ENCODE measurements at places on chromosomes 7 and 10.

DNA sequence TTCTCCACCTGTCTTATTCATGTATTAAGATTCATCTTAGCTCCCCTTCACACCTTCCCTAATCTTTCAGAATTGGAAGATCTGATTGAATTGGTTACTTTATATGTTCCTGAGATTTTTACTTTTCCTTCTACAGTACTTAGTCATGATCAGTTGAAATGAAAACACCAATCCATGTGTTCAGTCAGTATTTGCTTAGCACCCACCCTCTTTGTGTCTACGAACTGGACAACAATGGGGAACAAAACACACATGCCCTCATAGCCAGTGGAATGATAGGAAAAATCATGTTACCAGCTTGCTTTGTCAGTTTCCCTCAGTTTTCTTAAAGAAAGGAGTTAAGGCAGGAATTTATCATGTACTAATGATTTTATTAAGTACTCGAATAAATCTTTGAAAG lies 2.0 kb downstream of the MASTL start:
- no peak for DNase-seq

DNA sequence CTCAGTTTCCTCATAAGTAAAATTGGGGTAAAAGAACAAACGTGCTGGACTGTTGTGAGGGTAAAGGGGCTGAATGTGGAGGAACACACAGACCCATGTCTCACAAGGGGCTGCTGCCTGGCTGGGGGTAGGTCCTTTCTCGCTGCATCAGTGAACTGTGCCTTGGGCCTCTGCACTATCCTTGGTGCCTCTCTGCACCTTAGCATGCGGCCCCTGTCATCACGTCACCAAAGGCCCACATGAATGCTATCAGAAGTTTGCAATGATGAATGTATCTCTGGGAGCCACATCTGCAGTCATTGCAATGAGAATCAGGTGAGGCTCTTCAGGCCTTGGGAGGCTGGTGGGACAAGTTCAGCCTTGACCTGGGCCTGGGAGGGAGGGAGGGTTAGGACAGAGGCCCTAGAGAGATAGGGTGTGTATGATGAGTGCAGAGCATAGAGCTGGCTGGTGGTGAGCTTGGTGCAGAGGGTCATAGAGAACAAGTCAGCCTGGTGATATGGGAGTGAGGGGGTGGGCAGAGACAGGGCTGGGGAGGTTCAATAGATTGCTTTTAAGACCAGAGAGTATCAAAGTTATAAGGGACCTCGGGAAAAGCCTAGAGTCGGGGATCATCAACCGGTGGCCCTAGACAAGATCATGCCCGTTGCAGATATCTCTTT lies 308.4 kb downstream of the RPS24 start:
- peak; percentile 24 for DNase-seq

DNA sequence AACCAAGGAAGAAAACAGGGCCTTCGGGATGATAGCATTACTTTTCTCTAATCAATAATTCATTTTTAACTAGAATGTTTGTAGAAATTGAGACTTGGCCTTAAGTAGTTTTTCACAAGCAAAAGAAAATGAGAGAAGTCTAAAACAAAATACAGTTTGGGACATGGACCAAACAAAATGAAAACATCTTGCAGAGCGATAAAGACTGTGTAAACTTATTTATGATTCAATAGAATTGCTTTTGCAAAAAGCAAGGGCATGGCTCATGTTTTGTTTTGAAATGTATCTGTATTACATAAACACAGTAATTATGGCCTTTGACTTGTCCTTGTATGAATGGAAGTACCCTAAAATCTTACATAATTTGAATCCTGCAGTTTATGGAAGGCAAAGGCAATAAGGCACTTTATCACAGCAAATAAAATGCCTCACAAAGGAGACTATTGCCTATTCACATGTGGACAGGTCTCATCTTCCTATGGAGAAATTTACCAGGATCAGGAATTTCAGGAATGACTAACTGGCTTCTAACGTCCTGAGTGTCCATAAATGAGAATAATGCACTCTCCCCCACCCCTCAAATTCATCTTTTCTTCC lies 295.2 kb downstream of the PTEN start:
- DNase-seq, result no peak

GRCh38 chr10:83425306-83425705 lies 714.0 kb upstream of the GHITM start:
- peak; percentile 48 for DNase-seq

- DNase-seq, result no peak
These were observed 109.1 kb downstream of the POU6F2 start for GRCh38 chr7:39086638-39087360.

GRCh38 chr7:29230871-29231345 lies 36.3 kb downstream of the CHN2 start:
- no peak for DNase-seq

DNA sequence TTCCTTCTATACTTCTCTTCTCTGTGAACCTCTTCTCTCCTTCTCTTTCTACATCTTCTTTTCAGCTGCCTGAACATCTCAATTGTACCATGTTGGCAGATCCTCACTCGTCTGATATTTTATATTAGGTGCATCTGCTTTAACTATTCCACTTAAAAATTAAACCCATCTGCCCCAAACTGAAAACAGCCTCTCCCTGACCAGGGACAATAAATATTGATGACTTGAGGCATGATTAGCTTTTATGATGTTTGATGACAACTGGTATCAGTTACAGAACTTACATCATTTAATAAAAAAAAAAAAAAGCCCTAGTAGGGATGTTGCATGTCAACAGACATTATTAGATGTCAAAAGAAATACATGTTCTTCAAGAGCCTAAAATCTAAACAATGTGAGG lies 79.8 kb upstream of the HABP2 start:
- no peak for DNase-seq

- DNase-seq, result no peak
These were observed 46.1 kb downstream of the PAX2 start for GRCh38 chr10:100791369-100792058.

DNA sequence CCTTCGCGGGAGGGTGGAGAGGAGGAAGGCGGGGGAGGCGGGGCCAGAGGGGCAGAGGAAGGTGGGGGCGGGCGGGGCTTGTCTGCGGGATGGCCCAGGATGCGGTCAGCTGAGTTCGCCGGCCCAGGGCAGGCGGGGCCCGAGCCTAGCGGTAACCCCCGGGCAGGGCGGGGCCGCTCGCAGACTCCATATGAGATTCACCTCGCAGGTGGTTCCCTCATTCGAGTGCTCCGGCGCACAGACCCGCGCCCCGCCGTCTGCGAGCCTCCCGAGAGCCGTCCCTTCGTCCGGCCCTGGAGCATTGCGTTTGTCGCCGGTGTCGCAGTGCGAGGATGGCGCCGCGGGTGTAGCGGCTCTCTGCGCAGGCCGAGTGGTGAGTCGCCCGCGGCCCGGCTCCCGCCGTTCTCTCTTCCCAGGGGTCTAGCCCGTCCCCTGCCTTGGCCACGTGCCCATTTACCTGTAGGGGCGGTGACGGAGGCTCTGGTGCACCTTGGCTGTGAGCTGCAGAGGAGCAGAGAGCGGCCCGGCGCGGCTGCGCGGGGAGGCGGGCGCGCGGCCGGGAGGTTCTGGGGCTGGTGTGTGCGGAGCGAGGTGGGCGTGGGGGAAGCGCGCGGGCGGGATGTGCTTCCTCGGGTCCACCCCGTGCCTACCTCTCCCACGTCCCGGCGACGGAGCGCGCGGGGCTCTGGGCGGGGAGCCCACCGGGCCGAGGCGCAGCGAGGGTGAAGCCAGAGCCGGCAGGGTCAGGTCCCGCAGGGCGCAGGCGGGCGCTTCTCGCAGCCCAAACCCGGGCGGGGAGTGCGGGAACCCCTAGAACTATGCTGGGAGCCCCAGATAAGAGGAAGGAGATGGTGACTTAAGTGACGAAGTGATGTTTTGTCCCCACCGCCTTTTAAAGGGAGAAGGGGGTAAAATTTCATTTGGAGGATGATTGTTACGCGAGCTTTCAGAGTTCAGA lies at the start of gene UPP1:
UPP1 (plus strand) TSS at position 220 of the 958 bp plus-strand sequence. CDS start 5,519 bp downstream, outside the sequence.
- DNase-seq, result peak; percentile 98

- no peak for DNase-seq
These were observed 19.1 kb downstream of the A1CF start for GRCh38 chr10:50866317-50866716.

DNA sequence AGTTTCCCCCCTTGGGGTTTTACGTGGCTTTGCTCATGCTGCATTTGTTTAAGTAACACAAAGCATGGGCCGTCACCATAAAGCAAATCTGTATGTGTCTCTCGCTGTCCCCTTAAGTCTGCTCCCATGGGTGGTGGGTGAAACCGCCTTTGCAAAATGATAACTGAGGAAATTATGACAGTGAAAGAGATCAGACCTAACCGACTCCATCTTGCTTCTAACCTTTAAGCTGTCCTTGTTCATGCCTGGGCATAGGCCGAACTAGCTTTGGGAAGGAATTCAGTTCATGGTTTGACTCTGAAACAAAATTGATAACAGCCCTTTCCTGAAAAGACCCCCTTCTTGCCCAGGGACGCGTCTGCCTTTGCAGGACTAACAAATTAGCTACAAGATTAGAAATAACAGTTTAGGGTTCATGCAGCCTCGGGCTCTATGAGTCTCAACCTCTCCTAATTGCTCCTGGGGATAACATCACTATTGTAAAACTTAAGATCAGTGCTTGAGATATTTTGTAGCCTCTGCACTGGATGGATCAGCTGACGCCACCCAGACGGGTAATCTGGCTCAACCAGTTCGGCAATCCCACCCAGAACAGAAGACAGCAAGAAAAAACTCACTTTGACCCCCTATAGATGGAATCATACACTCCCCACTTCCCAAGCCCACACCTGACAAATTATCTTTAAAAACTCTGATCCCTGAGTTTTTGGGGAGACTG lies 623.7 kb downstream of the TYW1 start:
- DNase-seq, result no peak

DNA sequence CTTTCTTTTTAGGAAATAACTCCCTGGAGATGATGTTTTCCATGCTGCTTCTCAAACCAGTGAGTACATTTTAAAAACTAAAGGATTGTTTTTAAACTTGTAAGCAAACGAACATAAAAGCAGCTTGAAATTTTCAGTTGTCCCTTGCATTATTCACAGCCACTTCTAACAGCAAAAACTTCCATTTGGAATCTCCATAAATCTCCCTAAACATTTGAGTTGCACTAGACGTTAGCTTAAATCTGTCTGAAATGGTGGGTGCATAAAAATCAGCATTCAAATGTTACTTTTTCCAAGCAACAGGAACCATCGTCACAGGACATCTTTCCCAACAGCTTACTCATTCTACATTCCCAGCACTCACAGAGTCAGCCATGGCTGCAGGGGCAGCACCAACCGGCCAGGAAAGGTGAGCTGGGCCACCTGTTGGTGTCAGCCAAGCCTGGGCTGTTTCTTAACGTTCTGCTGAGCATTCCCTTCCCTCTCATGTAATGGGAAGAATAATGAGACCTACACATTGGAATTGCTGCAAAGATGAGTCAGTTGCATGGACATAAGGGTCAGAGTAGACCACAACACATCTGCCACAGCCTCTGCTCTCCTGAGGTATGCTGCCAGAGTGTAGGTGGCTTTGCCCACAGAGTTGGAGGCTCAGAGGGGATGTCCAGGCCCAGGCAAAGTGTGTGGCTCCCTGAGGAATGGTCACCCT lies 163.2 kb downstream of the TNS3 start:
- no peak for DNase-seq

- no peak for DNase-seq
These were observed 12.4 kb upstream of the BMPER start for GRCh38 chr7:33892945-33893344.

- no peak for DNase-seq
These were observed 60.5 kb downstream of the KIAA1217 start for GRCh38 chr10:24269476-24269875.

DNA sequence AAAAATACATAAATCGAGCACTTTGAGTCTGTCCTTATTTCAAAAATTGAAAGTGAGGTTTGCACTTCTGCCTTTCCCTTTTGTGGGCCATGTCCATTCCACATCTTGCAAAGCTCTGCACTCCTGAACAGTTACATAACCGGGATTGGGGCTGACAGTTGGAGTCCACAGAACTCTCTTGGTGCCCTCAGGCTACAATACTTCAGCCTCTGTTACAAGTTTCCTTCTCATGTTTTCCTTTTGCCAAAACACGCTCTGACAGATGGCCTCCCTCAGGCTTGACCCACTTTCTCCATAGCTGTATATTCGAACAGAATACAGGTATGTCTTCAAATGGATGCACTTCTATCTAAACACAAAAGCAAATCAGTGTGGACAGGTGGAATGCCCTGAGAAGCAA lies 335.9 kb downstream of the WDR37 start:
- DNase-seq, result no peak

GRCh38 chr7:93890041-93890463 lies 501 bp downstream of the TFPI2 start:
- DNase-seq, result no peak

- no peak for DNase-seq
These were observed 742.3 kb downstream of the TYW1 start for GRCh38 chr7:67738958-67739357.

DNA sequence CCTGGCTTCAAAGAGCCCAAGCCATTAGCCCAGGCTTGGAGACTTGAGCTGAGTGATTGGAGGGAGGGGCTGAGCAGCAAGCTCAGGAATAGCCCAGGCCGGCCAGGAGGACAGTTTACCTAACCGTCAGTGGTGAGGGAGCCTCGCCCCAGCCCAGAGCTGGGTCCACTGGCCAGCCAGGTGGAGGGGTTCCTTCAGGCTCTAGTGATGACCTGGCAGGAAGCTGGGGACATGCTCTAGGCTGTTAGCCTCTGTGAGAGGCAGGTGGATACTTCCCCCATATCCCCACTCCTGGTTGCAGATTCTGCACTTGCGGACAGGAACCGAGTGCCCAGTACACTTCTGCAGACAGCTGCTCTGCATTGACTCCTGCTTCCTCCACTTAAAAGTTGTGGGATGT lies 61.2 kb upstream of the ANTXRL start:
- DNase-seq, result peak; percentile 18

DNA sequence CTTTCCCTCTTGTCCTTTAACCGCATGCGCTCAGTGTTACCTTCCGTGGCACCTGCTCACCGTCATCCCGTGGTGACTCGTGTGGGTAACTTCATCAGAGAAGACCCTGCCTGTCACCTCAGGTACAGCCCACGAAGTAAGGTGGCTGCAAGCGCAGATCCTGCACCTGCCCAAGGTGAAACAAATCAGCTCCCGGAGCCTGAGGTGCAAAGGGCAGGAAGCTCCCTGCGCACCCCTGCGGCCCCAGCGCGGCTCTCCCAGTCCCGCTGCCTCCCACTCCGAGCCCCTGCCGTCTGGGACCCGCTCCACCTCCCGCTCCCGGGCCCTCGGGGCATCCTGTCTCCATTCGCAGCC lies 110.9 kb upstream of the LANCL2 start:
- no peak for DNase-seq
